ENCODE measurements at places on chromosomes 1 and 21.

- DNase-seq = no peak
These were observed 84.3 kb downstream of the EXTL2 start for GRCh38 chr1:100810360-100810759.

- no peak for DNase-seq
These were observed 236.0 kb downstream of the DISC1 start for GRCh38 chr1:231862611-231863010.

GRCh38 chr21:46114963-46115362 lies 17.1 kb downstream of the COL6A2 start:
- DNase-seq = no peak

DNA sequence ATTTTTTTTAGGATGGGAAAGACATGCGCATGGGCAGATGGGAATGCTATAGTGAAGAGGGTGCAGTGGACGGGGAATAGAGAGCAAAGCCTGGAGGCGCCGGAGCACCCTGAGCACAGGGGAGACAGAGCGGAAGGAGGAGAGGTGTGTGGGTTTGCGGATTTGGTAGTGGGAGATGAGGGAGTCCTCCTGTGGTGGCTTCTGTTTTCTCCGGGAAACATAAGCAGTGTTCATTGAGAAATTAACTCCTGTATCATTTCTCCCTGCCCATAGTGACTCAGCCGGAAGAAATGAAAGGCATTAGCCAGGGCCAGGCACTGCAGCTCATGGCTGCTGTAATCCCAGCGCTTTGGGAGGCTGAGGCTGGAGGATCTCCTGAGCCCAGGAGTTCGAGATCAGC lies 4.7 kb upstream of the PTPRF start:
- no peak for DNase-seq

DNA sequence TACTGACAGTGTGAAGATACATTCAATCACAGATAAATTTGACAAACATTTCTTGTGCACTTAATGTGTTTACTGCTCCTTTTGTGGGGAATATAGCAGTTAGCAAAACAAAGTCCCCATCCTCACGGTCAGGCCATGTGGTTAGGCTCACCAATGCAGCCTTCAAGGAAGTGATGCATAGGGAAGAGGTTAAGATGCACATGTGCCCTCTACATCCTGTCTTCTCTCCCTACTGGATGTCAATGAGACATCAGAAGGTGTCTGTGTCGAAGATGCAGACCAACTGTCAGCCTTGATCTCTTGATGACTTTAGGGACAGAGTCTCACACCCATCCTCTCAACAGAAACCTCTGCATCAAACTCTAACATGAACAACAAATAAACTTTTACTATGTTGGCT lies 78.7 kb downstream of the FH start:
- no peak for DNase-seq

- DNase-seq = no peak
These were observed 182.7 kb downstream of the PCP4 start for GRCh38 chr21:40049931-40050290.

DNA sequence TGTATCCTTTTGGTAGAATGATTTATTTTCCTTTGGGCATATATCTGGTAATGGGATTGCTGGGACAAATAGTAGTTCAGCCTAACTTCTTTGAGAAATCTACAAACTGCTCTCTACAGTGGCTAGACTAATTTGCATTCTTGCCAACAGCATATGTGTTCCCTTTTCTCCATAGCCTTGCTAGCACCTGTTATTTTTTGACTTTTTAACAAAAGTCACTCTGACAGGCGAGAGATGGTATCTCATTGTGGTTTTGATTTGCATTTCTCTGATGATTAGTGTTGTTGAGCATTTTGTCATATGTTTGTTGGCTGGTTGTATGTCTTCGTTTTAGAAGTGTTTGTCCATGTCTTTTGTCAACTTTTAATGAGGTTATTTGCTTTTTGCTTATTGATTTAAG lies 99.8 kb downstream of the UCK2 start:
- no peak for DNase-seq

GRCh38 chr1:157505481-157506272 lies 46.6 kb downstream of the FCRL5 start:
- DNase-seq = no peak

DNA sequence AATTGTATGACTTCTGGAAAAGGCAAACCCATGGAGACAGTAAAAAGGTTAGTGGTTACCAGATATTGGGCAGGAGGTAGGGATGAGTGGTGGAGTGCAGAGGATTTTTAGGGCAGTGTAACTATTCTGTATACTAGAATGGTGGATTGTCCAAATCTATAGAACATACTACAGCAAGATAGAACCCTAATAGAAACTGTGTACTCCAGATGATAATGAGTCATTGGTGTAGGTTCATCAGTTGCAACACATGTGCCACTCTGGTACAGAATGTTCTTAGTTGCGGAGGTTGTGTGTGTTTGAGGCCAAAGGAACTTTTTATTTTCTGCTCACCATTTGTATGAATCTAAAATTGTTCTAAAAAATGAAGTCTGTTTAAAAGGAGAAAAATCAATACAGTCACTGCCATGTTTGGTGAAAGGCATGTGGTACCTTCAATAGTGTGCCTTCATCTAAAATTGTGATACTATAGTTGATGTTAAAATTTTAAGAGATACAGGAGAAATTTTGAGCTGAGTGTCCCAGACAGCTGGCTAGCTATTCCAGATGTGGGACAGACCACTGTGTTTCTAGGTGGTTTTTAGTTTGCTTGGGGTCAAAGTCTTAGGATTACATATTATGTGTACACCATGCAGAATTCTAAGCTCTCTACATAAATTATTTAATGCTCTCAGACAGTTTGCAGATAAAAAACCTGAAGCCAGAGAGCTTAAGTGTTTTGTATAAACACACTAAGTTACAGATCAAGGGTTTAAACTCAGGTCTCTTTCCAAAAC lies 150.5 kb downstream of the RPS6KC1 start:
- DNase-seq = no peak

- DNase-seq = no peak
These were observed 9.6 kb downstream of the DUSP23 start for GRCh38 chr1:159790237-159790917.

DNA sequence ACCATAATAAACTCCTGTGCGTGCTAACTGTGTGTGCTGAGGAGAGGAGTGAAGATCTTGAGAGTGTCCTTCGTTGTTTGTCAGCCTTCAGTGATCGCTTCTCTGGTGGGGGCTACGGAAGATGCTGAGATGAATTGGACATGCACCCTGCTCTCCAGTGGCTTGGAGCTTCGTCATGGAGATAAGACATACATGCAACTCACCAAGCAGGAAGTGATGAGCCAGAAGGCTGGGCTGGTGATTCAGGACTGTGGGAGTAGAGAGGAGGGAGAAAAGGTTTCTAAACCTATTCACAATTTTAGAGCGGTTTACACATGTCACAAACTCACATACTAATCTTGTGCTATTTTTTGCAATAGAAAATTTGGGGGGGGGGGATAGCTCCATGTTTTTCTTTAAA lies 128.9 kb upstream of the ADAR start:
- no peak for DNase-seq

DNA sequence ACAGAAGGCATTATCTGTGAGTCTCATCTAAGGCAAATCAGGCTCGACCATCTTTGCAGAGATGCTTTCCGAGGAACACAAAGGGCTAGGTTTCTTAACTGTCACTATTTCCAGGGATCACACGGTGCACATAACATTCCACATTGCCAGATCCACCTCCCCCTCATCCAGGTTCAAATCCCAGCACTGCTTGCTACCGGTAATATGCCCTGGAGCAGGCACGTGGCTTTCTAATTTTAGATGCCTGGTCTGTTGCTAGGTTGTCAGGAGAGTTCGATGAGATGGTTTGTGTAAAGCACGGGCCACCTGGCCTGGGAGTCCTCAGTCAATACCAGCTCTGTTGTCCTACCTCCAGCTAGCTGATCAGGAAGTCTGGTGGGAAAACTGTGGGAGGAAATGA lies 598.6 kb downstream of the NPHP4 start:
- no peak for DNase-seq

DNA sequence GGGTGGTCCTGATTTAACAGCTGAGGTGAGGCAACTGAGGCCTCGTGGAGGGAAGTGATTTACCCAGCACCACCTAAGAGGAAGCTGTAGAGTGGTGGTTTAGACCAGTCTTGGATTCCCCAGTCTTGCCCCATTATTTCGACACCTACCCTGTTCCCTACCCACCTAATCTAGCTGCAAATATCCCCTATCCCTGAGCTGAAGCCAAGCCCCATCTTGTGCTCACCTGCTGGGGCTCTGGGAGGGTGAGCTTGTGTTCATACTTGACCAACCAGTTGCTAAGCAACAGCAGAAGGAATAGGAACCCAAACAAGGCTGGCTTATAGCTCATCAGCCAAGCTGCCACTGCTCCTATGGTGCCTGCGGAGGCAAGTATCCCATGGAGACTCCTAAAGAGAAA lies 2.0 kb downstream of the TEX46 start:
- no peak for DNase-seq

DNA sequence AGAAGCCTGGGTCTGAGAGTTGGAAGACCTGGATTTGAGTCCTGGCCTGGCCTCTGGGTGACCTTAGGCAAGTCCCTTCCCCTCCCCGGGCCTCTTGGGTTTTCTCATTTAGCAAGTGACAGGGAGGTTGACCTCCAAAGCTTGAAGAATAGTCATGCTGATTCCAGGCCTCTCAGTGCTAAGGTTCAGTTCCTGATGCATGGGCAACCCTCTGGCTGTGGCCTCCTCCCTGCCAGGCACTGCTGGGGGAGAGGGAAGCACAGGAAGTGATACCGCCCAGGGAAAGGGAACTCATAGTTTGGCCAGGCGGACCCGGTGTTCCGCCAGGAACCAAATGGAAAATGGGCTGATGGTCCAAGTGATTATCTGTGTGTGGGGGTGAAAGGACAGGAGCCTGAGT lies 23.6 kb upstream of the WASF2 start:
- DNase-seq = no peak

GRCh38 chr1:230123280-230124185 lies 56.5 kb downstream of the GALNT2 start:
- no peak for DNase-seq

DNA sequence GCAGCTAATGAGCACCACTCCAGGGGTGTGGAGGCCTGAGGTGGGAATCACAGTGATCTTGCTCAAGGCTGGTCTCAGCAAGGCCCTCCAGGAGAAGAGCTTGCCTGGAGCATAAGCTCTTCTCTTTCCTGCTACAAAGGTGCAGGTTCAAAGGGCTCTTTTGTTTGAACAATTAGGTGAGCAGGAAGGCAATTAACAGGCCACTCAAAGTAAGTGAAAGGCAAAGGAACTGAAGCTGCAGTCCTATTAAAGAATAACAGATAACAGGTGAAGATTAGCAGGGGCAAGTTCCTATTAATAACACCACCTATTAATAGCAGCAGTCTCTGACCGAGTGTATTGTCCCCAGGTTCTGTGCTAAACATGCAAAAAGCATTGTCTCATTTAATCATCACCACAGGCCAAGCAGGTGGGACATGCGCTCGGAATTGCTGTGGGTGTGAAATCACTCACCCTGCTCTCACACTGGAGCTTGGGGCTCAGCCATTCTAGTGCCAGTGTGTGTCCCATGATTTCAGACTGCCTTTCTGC lies 113.8 kb downstream of the RHOU start:
- no peak for DNase-seq

DNA sequence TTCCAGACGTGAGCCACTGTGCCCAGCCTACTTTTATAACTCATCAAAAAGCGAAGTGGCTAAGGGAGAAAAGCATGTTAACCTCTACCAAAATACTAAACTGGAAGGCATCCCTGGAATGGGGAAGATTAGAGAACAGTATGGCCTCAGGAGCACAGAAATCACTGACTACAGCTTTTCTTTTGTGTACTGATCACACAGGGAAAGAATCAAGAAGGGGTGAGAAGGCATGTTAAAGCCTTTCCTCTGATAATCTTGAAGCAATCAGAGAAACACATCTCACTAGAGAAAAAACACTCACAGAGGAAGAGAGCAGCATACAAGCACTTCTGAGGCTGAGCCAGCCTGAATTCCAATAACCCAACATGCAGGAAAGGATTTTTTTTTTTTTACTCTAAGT lies 10.7 kb downstream of the PCAT6 start:
- no peak for DNase-seq

DNA sequence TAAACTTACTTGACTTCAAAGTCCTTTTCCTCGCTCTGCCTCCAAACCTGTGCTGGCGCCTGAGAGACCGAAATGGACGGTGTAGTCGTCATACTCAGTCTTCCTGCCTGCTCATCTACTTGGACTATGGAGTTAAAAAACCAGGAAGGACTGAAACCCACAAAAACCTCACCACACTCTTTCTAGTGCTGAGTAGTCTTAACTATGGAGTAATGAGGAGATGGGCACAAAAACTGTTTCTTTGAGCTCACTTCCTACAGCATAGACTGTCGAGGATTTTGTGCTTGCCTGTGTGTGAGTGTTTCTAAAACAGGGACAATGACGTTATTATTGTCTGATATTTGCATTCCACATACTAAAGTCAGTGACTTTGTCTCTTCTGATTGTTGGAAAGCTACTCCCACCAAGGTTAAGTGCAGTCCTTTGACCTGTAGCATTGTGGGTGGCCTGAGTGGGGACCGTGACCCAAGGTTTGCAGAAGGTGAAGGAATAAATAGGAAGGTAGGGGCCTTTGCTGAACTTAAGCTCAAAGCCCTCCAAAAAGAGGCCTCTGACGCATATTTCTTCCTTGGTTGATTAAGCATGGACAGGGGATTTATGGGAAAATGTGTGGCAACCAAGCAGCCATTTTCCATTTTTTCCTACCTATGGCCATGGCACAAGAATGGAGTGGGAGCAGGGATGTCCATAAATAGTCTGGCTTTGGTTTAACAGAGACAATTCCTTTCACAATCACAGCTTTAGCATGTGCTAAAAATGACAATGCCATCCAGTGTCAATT lies 109.6 kb downstream of the ZBTB18 start:
- DNase-seq = no peak

DNA sequence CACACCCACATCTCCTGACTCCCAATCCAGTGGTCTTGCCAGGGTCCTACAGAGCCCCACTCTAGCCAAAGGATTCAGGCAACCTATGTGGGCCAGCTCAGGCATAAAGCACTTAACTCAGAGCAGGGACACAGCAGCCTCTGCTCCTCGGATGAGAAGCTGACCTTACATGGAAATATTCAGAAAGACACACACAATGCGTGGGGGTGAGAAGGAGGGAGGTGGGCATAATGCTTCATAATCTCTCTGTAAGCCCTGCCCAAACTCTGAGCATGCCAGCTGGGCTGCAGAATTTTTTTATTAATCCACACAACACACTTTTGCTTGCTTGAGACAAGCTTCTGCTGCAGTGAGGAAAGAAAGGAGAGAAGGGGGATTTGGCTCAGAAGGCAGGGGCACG lies 21.6 kb downstream of the KCND3 start:
- DNase-seq = no peak

All from stimulated activated CD4-positive, alpha-beta T cell treated with anti-CD3 and anti-CD28 coated beads, TNF-alpha, amount 100 ng/mL, for 1 hour (primary cell).